ENCODE measurements at places on chromosomes 2 and 18. TPM values are rescaled to one million over a fixed set of nuclear protein-coding genes. Genes with fewer than 3 reads are reported as not detected.

DNA sequence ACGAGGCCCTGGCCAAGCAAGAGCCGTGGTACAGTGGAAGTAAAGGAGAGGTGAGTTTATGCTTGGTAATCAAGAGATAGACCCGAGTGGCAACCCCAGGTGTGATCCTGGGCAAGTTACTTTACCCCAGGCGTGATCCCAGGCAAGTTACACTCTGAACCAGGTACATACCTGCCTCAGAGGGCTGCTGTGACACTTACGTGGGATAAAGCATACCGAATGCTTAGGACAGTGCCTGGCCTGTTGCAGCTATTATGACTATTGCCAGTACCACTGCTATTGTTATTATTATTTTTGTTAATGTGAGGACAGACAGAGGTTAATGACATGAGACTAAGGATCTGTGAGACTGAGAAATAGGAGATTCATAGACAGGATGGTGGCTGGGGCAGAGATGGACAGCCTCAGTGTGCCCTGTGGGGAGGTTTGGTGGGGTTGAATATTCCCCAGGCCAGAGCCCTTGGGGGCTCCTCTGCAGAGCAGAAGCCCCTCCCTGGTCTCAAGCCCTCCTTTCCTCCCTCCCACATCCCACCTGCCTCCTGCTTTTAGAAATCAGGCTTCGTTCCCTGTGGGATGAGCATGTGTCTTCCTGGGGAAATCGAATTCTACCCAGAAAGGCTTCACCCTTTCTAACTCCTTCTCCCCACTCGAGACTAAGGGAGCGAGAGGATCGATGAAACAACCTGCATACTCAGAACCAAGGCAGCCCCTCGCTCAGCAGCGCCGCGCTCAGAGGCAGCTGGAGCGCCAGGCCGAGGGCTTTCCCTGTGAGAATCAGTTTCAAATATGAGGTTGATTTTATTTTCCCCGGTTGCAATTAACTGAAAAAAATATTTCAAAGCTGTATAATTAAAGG, 62.0 kb upstream of the SIX3 start:
- H3K27ac ChIP-seq = no peak overlapping the region
- H3K4me3 ChIP-seq = no peak overlapping the region
- DNase-seq = no peak
- no peaks in the 10 kb centered on the region for H3K4me1 ChIP-seq
- no peaks in the 10 kb centered on the region for H3K36me3 ChIP-seq
- H3K27me3 ChIP-seq = no peaks in the 10 kb centered on the region

Gene TPGS2
- 41.2 TPM for total RNA-seq

DNA sequence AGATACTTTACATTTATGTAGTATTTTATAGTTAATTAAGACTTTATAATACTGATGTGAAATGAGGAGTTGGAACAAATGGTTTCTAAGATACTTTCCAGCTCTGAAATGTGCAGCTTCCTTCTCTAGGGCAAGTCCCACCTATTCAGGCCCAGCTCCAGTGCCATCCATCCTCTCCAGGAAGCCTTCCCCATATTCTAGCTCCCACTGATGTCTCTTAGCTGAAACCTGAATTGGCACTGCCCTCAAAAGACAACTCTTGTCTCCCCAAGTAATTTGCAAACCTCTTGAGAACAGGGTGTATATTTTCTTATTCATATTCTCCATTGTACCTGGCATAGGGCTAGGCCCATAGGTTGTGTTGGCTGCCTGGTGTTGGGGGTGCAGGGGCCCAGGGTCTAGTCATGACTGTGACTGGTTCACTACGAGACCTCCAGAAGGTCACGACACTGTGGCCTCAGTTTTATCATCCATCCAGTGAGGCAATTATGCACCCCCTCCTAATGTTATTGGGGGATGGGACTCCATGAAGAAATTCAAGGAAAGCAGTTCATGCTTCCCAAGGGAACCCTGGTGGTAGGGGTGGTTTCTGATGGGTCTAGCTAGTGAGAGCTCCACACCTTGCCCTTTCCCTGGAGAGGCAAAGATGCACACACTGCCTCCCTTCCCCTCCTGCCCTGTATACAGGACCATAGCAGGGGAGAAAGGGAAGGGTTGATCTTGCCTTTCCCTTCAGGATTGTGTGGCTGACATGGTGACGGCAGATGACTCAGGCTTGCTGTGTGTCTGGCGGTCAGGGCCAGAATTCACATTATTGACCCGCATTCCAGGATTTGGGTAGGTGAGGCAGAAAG, 2.8 kb downstream of the WDR54 start:
- DNase-seq = no peak

DNA sequence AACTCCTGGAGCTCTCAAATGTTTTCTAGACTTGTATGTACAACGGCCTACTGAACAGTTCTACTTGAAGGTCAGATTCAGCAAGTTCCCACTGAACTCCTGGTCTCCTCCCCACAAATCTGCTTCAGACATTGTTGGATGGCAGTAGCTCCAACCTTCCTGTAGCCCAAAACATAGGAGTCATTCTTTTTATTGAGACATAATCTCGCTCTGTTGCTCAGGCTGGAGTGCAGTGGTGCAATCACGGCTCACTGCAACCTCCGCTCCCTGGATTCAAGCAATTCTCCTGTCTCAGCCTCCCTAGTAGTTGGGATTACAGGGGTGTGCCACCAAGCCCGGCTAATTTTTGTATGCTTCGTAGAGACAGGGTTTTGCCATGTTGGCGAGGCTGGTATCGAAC, 47.3 kb downstream of the QPCT start:
- no peak overlapping the region for H3K4me3 ChIP-seq
- DNase-seq = no peak
- H3K4me1 ChIP-seq = peaks cover 16% of the 10 kb centered on the region
- H3K27me3 ChIP-seq = no peaks in the 10 kb centered on the region
- no peaks in the 10 kb centered on the region for H3K36me3 ChIP-seq
- no peak overlapping the region for H3K27ac ChIP-seq

Gene BUB1
- total RNA-seq = 1.3 TPM

GRCh38 chr2:8368463-8368862, 313.4 kb upstream of the ID2 start:
- no peaks in the 10 kb centered on the region for H3K4me1 ChIP-seq
- H3K27ac ChIP-seq = no peak overlapping the region
- no peaks in the 10 kb centered on the region for H3K27me3 ChIP-seq

DNA sequence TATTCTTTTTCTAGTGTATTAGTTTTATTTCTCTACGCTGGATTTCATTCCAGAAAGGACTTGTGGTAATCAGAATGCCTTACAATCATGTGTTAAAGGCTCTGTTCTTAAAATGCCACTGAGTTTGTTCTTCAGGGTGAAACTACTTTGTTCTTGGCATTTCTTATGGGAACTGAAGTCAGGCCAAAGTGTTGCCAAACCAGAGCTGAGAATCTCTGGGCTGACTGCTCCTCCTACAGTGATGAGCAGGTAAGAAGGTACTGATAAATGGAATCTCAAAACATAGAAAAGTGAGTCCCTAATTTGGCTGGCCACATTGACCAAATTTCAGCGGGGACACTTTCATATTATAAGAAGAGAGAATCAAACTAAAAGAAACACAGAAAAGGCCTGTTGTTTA, 55.1 kb upstream of the ZNF397 start:
- DNase-seq = no peak
- H3K4me1 ChIP-seq = no peaks in the 10 kb centered on the region
- H3K4me3 ChIP-seq = no peak overlapping the region
- H3K36me3 ChIP-seq = no peaks in the 10 kb centered on the region
- no peaks in the 10 kb centered on the region for H3K27me3 ChIP-seq
- no peak overlapping the region for H3K27ac ChIP-seq

DNA sequence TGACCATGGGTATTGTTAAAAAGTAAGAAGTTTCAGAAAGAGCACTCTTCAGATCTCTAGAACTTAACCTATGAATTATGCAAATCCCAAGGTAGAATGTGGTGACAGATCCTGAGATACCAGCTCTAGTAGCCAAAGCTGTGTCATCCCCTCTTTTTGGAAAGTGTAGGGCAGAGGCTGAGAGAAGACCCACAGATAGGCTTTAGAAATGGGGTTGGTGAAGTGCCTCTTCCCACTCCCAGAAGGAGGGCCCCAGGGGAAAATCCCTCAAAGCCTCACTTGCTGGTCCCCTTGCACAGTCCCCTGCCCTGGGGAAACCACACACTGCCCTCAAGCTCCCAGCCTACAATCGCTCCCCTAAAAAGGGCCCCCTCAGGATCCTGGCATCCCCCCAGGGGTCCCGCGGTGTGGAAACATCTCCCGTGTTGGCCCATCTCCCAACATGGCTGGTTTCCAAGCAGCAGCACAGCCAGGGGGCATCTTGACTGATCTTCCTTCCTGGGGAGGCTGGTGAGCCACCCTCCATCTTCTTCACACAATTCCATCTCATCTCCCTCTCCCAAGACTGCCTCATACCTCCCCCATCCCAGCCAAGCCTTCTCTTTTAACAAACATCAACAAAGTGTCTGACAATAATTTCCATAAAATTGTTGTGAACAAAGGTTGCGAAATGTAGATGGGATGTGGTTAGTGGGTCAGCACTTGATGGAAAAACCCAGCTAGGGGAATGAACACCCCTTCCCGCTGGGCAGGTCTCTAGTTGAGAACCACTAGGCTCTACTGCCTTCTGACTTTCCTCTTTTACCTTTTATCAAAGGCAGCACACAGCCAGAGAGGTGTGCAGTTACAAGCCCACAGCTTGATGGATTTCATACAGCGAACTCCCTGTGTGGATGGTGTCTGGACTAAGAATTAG, 25.1 kb downstream of the MAL start:
- H3K4me3 ChIP-seq = no peak overlapping the region
- no peaks in the 10 kb centered on the region for H3K36me3 ChIP-seq
- no peaks in the 10 kb centered on the region for H3K27me3 ChIP-seq
- H3K4me1 ChIP-seq = no peaks in the 10 kb centered on the region
- no peak overlapping the region for H3K27ac ChIP-seq

DNA sequence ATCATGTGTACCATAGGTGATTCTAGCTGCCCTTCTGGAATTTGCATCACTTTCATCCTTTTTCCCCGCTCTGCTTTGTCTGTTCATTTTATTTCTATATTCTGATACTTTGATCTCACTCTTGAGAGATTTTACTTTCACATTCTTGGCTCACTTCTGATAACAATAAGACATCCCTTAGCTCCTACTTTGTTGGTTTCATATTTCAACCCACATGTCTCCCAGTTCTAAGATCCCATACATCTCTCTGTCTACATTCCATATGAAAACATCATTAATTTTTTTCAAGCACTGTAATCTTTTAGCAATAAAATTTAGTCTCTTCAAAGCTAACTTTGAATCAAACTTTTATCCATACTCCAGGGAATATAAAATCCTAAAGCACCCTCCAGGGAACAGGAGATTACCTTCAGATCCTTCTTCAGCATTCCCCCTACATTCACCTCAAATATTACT, 75.6 kb downstream of the COL3A1 start:
- H3K4me1 ChIP-seq = no peaks in the 10 kb centered on the region
- no peak overlapping the region for H3K4me3 ChIP-seq
- DNase-seq = no peak

DNA sequence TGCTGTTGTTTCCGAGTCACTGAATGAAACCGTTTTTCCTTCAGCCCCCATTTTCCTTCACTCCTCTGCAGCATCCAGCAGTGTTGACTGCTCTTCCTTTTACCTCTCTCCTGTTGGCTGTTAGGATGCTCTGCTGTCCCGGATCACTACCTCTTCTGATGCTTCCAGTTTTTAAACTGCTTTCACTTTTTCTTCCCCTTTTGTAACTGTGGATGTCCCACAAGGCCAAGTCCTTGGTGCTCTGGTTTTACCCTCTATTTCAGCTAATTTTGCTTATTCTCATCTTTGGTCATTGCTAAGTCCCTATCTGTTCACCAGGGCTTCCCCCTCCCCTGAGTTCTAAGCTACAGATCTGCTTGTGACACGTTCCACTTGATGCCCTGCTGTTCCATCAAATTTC, 39.4 kb upstream of the MAP4K3 start:
- no peak for DNase-seq
- no peaks in the 10 kb centered on the region for H3K27me3 ChIP-seq
- no peak overlapping the region for H3K4me3 ChIP-seq
- no peak overlapping the region for H3K27ac ChIP-seq

DNA sequence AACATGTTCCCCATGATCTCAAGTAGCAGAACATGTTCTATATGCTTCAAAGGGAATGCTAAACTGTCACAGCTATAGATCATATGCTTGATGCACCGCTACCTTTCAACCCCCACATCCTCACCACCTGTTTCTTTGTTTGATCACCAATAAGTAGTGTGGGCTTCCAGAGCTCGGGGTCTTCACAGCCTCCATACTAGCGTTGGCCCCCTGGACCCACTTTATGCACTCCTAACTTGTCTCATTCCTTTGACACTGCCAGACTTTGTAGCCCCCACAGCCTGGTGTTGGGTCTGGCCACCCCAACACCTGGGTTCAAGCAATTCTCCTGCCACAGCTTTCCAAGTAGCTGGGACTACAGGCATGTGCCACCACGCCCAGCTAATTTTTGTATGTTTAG, 11.6 kb upstream of the RBM44 start:
- H3K4me3 ChIP-seq = no peak overlapping the region
- no peaks in the 10 kb centered on the region for H3K27me3 ChIP-seq
- DNase-seq = no peak

- DNase-seq = no peak
- no peaks in the 10 kb centered on the region for H3K36me3 ChIP-seq
- no peak overlapping the region for H3K27ac ChIP-seq
- H3K4me1 ChIP-seq = peaks cover 24% of the 10 kb centered on the region
- H3K4me3 ChIP-seq = no peak overlapping the region
Measured at GRCh38 chr2:38444247-38444646, 67.2 kb upstream of the ATL2 start.

GRCh38 chr2:148922062-148922461, 47.0 kb downstream of the KIF5C start:
- no peaks in the 10 kb centered on the region for H3K4me1 ChIP-seq
- no peak for DNase-seq
- H3K27me3 ChIP-seq = no peaks in the 10 kb centered on the region
- no peaks in the 10 kb centered on the region for H3K36me3 ChIP-seq
- no peak overlapping the region for H3K4me3 ChIP-seq

DNA sequence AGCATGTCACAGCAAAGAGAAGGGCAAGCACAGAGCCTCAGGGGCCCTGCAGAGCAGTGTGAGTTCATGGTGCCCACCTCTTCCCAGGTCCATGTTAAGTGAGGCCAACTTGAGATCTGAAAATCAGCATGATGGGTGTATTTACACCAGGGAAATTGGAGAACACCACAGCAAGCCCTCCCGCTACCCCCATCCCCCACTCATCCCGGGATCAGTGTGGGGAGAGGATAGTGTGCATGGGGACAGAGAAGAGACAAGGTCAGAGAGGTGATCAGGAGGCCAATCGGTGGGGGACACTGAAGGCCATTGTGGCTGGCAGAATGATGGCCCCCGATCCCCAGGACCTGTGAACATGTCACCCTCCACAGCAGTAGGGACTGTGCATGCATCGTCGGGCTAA, 54.7 kb downstream of the PTGR3 start:
- no peak for DNase-seq
- H3K27me3 ChIP-seq = no peaks in the 10 kb centered on the region
- no peaks in the 10 kb centered on the region for H3K4me1 ChIP-seq
- no peaks in the 10 kb centered on the region for H3K36me3 ChIP-seq
- H3K4me3 ChIP-seq = no peak overlapping the region
- no peak overlapping the region for H3K27ac ChIP-seq

- DNase-seq = no peak
- H3K4me3 ChIP-seq = no peak overlapping the region
- H3K36me3 ChIP-seq = no peaks in the 10 kb centered on the region
- H3K4me1 ChIP-seq = no peaks in the 10 kb centered on the region
Measured at GRCh38 chr2:230980468-230980867, 15.5 kb upstream of the SPATA3 start.

Gene HOXD13
- not detected for total RNA-seq

Gene KCNJ13
- not detected for total RNA-seq
